T-helper 2 cell (primary cell): ENCODE measurements at places on chromosomes 1 and 21.

DNA sequence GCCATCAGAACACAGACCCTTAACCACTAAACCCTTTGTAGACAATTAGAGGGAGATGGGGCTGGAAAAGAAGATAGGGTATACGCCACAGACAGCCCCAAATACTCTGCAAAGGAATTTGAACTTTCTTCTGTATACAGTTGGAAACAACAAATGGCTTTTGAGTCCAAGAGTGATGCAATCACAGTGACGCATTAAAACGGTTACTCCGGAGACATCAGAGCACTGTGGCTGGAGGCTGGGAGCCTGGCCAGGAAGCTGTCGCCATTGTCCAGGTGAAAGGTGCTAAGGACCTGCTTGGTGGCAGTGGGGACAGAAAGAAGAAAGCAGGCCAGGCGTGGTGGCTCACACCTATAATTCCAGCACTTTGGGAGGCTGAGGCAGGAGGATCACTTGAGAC is 4.2 kb downstream of the FLAD1 start:
- no peak for DNase-seq

- DNase-seq: no peak
Measured at GRCh38 chr1:62315387-62315786, 3.8 kb downstream of the KANK4 start.

GRCh38 chr1:51819810-51820209 is 58.7 kb downstream of the NRDC start:
- no peak for DNase-seq

GRCh38 chr1:173337126-173337525 is 130.0 kb upstream of the TNFSF4 start:
- DNase-seq: no peak

GRCh38 chr1:173520799-173521198 is 43.7 kb downstream of the PRDX6 start:
- DNase-seq: no peak

DNA sequence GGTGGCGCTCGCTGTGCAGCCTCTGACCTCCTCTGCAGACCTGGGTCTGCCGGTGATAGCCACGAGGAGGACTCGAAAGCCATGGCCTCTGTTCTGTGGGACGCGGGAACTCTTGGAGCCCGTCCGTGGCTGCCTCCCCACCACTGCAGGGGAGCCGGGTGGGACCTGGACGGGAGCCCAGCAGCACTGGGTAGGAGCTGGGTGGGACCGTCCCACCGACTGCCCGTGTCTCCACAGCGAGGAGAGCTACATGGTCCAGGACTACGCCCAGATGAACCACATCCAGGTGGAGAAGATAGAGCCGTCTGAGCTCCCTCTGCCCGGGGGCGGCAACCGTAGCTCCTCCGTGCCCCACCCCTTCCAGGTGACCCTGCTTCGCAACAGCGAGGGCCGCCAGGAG is 23.7 kb downstream of the ARHGEF16 start:
- DNase-seq: no peak

- DNase-seq: no peak
Measured at GRCh38 chr1:29475326-29475725, 239.0 kb downstream of the PTPRU start.

DNA sequence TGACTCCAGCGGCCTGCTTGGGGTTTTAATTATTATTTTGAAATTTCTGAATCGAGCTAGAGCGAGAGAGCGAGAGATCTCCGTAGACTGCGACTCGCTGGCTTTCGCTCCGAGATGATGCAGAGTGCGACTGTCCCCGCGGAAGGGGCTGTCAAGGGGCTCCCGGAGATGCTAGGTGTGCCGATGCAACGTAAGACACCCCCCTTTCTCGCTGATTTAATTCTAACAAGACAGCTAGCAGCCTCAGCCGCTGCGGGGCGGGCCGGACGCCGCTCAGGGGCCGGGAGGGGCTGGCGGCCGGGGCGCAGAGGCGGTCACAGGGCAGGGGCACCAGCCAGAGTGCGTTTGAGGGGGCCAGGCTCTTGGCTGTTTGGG is 339 bp downstream of the LHX4 start:
- no peak for DNase-seq

DNA sequence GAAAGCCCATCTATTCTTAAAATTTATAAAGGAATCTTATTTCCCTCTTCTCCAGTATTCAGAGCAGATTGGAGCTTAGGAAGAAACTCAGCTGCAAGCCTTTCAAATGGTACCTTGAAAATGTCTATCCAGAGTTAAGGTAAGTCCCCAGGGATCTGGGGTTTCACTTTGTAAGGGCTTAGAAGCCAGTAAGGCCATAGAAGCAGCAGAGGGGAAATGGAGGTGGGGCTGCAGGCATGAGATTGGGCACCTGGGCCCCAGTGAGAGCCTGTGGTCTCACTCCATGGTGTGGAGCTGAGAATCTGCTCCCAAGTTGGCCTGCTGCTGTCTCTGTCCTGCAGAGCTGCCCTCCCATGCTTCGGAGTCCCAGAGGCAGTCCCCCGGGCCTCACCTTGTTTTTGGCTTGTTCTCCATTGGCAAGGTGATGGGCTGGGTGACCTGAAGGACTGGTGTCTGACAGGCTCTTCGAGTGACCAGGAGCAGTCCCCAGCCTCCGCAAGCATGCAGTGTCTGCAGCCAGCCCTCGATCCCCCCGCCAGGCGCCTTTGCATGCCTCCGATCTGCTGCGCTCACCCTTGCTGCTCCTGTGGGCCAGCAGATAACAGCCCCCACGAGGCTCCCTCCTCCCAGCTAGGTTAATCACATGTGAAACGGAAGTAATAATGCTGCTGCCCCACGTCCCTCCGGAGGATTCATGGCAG is 163.1 kb downstream of the PGBD5 start:
- no peak for DNase-seq
